ENCODE measurements at places on chromosomes 7 and 10. TPM values are rescaled to one million over a fixed set of nuclear protein-coding genes. Genes with fewer than 3 reads are reported as not detected.

Gene MYL10
- total RNA-seq, result not detected

Gene ADCY1
- 3.9 TPM for total RNA-seq

Gene VPS37D
- total RNA-seq, result 0.33 TPM

Gene KLF14
- not detected for total RNA-seq

Gene CHAT
- total RNA-seq, result not detected

Gene AKR1C4
- not detected for total RNA-seq

Gene ERV3-1
- total RNA-seq, result 14.4 TPM

Gene ZFAND2A
- 34.6 TPM for total RNA-seq

- H3K36me3 ChIP-seq, result no peaks in the 10 kb centered on the region
- DNase-seq, result no peak
- H3K27ac ChIP-seq, result no peak overlapping the region
- H3K4me1 ChIP-seq, result no peaks in the 10 kb centered on the region
- H3K4me3 ChIP-seq, result no peak overlapping the region
Observed at GRCh38 chr7:45391618-45392451, 182.3 kb upstream of the ADCY1 start.

DNA sequence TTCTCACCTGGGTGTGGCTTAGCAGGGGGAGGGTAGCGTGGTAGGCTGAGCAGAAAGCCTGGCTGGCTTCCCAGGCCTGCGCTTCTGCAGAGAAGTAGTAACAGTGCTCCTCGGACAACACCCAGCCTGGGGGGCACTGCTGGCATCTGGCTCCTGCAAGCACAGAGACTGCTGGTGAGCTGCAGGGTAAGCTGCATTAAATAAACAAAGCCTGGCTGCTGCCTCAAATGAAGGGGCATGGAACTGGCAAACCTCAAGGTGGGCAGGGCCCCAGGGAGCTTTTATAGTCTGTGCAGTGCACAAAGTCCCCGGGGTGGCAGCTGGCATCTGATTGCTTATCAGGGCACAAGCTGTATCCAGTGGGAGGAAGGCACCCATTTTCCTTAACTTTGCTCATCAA, 3.9 kb downstream of the KLRG2 start:
- no peaks in the 10 kb centered on the region for H3K36me3 ChIP-seq
- H3K27me3 ChIP-seq, result peaks cover 30% of the 10 kb centered on the region
- peaks cover 8% of the 10 kb centered on the region for H3K4me1 ChIP-seq
- no peak overlapping the region for H3K27ac ChIP-seq
- no peak overlapping the region for H3K4me3 ChIP-seq

- DNase-seq, result no peak
- no peaks in the 10 kb centered on the region for H3K27me3 ChIP-seq
- no peaks in the 10 kb centered on the region for H3K36me3 ChIP-seq
- no peak overlapping the region for H3K4me3 ChIP-seq
Observed at GRCh38 chr10:115572740-115573455, 479.7 kb downstream of the ATRNL1 start.

DNA sequence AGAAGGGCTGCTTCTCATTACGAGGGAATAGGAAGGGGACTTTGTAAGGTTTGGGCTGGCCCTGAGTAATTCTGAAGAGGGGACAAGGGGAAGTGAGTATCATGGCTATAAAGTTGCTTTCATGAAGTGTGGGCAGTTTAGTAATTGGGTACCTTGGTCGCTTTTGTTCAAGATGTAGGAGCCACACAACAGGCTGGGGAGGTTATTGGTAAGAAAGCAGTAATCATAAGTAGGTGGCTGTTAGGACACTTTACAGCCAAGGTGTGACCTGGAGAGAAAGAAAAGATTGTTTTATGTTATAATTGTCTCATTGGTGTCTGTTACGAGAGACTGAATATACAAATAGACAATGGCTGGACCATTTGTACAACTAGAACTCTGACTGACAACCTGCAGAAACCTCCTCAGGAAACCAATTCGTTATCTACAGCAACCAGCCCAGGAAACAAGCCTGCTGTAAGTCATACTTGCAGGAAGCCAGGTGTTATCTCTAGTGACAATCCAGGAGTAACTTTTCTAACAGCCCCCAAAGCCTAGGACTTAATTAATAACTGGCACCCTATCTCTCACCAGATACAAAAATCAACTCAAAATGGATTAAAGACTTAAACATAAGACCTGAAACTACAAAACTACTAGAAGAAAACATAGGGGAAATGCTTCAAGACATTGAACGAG, 5.0 kb upstream of the CCM2 start:
- peak overlapping the region; percentile 26 for H3K4me3 ChIP-seq
- peaks cover 5% of the 10 kb centered on the region for H3K36me3 ChIP-seq
- H3K27me3 ChIP-seq, result no peaks in the 10 kb centered on the region
- H3K27ac ChIP-seq, result peak overlapping the region; percentile 80

DNA sequence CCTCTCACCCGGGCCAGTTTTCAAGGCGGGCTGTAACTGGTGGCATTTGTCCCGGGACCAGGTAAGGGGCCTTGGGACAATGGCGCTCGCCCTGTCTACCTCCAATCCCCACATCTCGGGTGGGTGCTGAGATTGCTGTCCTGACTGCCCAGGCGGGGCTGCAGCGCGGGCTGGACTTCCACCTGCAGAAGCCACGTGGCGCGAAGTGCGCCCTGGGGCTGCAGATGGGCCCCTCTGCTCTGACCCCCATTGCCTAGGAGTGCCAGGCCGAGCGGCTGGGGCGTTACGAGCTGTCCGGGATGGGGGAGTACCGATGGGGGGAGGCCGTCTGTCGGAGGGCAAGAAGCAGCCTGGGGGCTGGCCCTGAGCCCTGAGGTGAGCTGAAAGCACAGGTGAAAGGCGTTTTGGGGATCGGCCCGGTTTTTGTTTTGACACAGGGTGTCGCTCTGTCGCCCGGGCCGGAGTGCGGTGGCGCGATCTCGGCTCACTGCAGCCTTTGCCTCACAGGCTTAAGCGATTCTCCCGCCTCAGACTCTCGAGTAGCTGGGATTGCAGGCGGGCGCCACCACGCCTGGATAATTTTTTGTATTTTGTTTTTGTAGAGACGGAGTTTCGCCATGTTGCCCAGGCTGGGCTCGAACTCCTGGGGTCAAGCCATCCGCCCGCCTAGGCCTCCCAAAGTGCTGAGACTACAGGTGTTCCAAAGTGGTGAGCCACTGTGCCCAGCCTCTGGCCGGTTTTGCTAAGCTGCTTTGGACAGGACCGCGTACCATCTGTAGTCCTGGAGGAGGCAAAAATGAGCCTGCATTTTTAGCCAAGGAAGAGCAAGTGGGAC, at the start of gene SFXN2:
Gene SFXN2 (plus strand): TSS at position 16 of the 835 bp plus-strand sequence. CDS start 12,001 bp downstream, outside the sequence.
- peak within 1 kb of the TSS; percentile 80 for H3K27ac ChIP-seq
- peak; percentile 65 for DNase-seq
- peaks cover 69% of the 10 kb centered on the region for H3K4me1 ChIP-seq
- H3K36me3 ChIP-seq, result peaks cover 13% of the 10 kb centered on the region
- no peaks in the 10 kb centered on the region for H3K27me3 ChIP-seq
- H3K4me3 ChIP-seq, result peak within 1 kb of the TSS; percentile 82

DNA sequence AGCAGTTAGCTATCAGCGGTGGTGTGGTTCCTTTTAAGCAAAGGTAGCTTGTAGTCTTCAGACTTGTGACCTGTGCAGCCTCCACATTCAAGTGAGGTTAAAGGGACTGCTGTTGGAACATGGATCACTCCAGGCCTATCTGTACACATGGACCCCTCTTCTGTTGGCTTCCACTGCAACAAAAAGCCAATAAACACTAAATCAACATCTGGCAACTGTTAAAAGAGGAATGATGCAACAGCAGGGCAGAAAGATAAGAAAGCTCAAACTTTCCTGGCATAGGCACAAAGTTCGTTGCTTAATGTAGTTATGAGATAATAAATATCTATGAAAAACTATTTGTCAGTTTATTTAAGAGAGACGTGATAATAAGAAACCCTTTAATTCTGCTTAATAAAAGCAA, 4.0 kb upstream of the MINPP1 start:
- H3K4me1 ChIP-seq, result peaks cover 10% of the 10 kb centered on the region
- no peak overlapping the region for H3K4me3 ChIP-seq
- H3K36me3 ChIP-seq, result no peaks in the 10 kb centered on the region
- H3K27ac ChIP-seq, result no peak overlapping the region
- peaks cover 18% of the 10 kb centered on the region for H3K27me3 ChIP-seq
- DNase-seq, result no peak

DNA sequence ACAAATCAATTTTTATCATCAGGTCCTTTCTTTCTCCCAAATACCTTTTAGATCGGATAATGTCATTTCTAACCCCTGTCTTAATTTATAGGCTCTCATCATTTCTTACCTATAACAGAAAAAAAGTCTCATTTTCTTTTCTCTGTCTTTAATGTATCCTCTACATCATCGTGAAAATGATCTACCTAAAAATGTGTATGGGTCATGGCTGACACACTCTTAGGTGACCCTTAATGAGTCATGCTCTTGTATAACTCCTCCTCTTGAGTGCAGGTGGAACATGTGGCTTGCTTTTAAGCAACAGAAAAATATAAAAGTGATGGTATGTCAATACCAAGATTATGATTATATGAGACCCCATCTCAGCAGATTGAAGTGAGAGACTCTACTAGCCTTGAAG, 139.4 kb downstream of the SEMA3C start:
- H3K27ac ChIP-seq, result no peak overlapping the region
- no peaks in the 10 kb centered on the region for H3K4me1 ChIP-seq
- H3K27me3 ChIP-seq, result no peaks in the 10 kb centered on the region
- no peak for DNase-seq
- H3K36me3 ChIP-seq, result no peaks in the 10 kb centered on the region

DNA sequence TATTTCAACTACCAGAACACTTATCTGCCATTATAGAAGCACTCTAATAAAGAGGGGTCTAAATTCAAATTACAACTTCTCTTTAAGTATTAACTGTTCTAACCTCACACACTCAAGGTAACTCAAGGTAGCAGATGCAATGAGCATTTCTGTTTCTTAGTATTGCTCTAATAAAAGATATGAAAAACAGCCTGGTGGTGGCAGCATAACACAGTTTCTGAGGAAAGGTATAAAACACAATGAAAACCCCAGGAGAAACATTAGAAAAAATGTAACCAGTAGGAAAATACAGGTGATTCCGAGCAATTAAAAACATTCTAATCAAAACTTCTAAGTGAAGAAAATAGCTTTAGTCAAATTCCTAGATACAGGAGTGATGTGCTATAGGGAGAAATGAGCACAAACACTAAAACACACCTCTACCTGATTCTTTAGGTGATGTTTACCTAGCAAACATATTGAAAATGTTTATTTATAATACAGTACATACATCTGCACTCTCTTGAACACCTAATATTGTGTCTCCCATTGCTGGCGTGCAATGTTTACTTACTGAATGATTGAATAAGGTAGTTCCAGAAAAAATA, 3.5 kb downstream of the MKRN1 start:
- H3K27ac ChIP-seq, result peak overlapping the region; percentile 87
- H3K4me1 ChIP-seq, result peaks cover 32% of the 10 kb centered on the region
- peak; percentile 54 for DNase-seq
- H3K4me3 ChIP-seq, result peak overlapping the region; percentile 37
- peaks cover 21% of the 10 kb centered on the region for H3K36me3 ChIP-seq

- H3K4me3 ChIP-seq, result no peak overlapping the region
- no peak overlapping the region for H3K27ac ChIP-seq
- no peaks in the 10 kb centered on the region for H3K36me3 ChIP-seq
- no peak for DNase-seq
- H3K27me3 ChIP-seq, result peaks cover 4% of the 10 kb centered on the region
Observed at GRCh38 chr7:159149488-159149887, 4.8 kb upstream of the VIPR2 start.

DNA sequence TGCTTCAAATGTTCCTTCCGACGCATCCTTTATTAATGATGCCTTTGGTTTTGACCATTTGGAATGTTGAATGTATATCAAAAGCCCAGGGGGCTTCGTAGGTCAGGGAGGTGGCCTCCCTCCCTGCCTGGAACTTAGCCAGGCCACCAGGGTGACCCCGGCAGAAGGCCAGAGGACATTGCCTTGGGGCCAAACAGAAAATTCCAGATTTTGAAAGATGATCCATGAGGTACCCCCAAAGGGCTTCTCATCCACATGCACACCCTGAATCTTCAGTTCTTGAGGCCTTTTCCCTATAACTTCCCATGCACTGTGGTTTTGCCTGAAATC, 171.7 kb downstream of the ADAM12 start:
- H3K27ac ChIP-seq, result no peak overlapping the region
- H3K4me1 ChIP-seq, result no peaks in the 10 kb centered on the region
- no peaks in the 10 kb centered on the region for H3K36me3 ChIP-seq
- H3K4me3 ChIP-seq, result no peak overlapping the region
- no peaks in the 10 kb centered on the region for H3K27me3 ChIP-seq

DNA sequence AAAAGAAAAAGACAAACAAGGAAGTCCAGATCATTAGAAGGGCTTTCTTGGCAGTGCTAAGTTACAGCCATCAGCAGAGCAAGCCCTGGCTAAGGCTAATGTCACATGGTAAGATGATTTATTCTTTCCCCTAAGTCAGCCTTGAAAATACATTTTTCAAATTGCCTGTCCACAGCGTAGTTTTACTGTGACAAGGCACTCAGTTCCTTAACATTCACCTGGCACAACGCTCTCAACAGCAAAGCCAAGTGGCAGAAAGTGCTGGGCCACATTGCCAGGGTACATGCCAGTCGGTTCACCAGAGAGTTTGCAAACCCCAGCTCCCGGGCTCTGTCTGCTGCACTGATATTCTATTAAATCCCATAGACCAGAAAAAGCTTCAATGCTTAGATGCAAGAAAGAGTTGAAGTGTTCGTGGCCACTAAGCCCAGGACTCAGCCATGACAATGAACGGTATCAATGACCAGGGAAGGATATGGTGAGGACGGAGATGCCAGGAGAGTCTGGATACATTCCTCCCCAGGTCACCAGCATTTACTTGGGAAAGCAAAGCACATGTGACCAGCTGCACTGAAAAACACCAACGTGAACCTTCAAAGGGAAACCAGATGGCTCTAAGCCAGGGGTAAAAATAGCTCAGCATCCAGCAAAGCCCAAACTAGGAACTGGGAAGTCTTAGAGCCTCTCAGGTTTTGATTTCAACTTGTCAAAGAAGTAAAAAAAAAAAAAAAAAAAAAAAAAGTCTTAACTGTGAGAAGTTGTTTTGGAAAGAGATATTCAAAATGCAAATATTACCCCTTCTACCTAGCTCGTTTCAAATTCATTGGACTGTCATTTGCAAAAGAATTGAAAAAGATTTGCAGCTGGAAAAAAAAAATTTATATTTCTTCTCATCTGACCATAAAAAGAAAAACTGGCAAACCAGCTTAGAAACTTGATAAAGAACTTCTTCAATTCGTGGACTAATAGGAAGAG, 23.9 kb upstream of the MPP7 start:
- DNase-seq, result no peak
- no peak overlapping the region for H3K27ac ChIP-seq
- H3K36me3 ChIP-seq, result no peaks in the 10 kb centered on the region
- peaks cover 15% of the 10 kb centered on the region for H3K4me1 ChIP-seq

- no peaks in the 10 kb centered on the region for H3K36me3 ChIP-seq
- peaks cover 2% of the 10 kb centered on the region for H3K4me1 ChIP-seq
- H3K27me3 ChIP-seq, result peaks cover 17% of the 10 kb centered on the region
Observed at GRCh38 chr7:155357573-155358041, 59.9 kb downstream of the INSIG1 start.

GRCh38 chr7:142750321-142750938, 1.2 kb downstream of the PRSS1 start:
- no peaks in the 10 kb centered on the region for H3K36me3 ChIP-seq
- H3K4me3 ChIP-seq, result no peak overlapping the region
- peaks cover 4% of the 10 kb centered on the region for H3K27me3 ChIP-seq
- no peak overlapping the region for H3K27ac ChIP-seq

GRCh38 chr10:44198096-44198779, 186.7 kb downstream of the CXCL12 start:
- H3K36me3 ChIP-seq, result no peaks in the 10 kb centered on the region
- H3K27me3 ChIP-seq, result no peaks in the 10 kb centered on the region
- no peak overlapping the region for H3K4me3 ChIP-seq
- no peak for DNase-seq
- no peaks in the 10 kb centered on the region for H3K4me1 ChIP-seq

Data from activated CD4-positive, alpha-beta memory T cell treated with anti-CD3 and anti-CD28 coated beads, Interleukin-2, amount 10 ng/mL, durations not matched to agents 7 days and 5 days (primary cell).